WTC11 (cell line): ENCODE measurements at places on chromosomes 1 and 21.
A peak's percentile ranks its signal among the peaks of the same experiment; 100 is the strongest.

GRCh38 chr1:153180556-153180955 is 22.7 kb upstream of the LELP1 start:
- no peak for DNase-seq

DNA sequence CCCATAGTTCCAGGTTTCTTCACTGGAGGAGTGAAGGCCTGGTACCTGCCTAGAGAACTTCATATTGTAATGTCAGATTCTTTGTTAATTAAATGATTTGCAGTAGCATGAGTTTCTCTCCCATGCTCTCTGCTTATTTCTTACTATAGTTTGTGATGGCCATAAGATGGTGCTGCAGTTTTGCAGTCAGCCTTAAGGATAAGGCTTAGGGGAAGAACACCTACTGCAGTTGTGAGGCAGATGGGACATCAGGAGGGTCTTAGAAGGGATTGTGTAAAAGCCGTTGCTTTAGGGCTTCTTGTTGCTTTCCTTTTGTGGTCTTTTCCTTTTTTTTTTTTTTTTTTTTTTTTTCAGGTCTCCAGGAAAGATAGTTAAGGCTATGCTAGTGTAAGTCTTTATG is 61.8 kb downstream of the MACF1 start:
- DNase-seq = no peak

- DNase-seq = no peak
These were observed 46.8 kb downstream of the NPHP4 start for GRCh38 chr1:5945445-5945844.

GRCh38 chr21:16768096-16768495 is 744.7 kb upstream of the CXADR start:
- no peak for DNase-seq

DNA sequence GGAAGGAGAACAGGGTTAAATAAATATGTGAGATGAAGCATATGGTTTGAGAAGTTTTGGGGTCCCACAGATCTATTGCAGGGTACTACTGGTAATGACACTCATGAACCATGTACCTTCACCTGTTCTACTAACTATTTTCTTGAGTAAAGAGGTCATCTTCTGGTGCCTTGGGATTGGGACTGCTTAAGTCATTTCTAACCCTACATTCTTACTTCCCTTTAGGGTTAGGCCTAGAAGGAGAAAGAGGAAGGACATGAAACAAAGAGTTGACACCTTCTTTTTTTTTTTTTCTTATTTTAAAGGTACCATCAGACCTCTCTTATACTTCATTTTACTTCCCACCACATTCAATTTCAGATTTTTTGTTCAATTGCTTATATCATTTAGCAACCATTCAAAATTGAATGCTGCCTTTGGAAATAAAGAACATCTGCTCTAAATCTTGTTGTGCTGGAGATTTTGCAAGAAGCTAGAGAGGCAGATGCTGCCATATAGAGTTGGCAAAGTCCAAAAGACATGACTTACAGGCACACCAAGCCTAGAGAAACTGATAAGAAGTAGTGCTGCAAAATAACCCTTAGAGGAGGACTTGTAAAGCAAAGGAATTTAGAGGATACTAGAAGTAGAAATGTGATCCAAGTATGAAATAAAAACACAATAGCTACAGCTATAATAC is 374.4 kb upstream of the ST6GALNAC5 start:
- no peak for DNase-seq

DNA sequence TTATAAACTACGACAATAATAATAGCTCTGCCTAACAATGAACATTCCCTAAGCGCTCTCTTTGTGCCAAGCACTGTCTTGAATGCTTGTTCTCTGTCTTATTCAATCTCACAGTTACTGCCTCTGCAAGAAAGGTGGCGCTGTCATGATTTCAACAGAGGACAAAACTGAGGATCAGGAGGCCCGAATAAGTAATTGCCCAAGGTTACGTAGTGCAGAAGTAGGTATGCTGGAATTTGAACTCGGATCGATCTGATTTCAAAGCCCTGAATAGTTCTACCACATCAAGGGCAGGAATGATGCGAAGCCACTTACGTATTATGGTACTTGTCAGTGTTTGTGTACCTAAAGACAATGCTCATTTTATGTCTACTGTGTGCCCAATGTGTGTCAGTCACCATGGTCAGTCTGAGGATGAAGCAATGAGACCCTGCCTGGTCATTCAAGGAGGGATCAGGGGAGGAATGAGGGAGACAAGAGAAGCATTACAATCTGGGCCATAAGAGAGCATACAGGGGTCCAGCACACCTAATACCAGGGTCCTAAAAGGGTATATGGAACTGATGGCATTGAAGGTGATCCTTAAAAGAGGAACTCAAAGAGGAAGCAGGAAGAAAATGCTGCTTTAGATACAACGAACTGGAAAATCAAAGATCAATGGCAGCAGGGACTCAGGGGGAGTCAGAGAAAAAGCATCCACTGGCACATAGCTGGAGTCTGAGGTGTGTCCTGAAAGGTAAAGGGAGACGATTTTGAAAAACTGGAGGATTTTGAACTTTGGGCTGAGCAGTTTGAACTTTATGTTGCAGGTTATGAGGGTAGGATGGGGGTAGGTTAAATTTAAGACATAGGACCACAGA is 389.2 kb downstream of the PLPP3 start:
- DNase-seq = peak; percentile 39

DNA sequence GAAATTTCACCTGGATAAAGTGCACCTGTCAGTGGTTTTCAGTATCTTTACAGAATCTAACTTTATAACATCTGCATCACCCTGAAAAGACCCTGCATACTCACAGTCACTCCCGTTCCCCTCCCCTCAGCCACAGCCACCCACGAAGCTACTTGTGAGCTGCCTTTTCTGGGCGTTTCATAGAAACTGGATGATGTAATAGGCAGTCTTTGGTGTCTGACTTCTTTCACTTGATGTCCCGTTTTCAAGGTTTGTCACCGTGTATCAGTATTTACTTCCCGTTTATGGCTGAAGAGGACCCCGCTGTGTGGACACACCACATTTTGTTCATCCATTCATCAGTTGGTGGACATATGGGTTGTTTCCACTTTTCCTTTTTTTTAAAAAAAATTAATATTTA is 47.8 kb upstream of the LRRC3 start:
- DNase-seq = no peak

- DNase-seq = no peak
These were observed 79.6 kb downstream of the NEGR1 start for GRCh38 chr1:72202761-72203160.

- DNase-seq = no peak
These were observed 70.4 kb upstream of the BACH1 start for GRCh38 chr21:29228306-29228705.

- no peak for DNase-seq
These were observed 344.2 kb downstream of the VAV3 start for GRCh38 chr1:107620753-107621152.

GRCh38 chr1:27816921-27817630 is 13.5 kb upstream of the PPP1R8 start:
- DNase-seq = no peak

GRCh38 chr1:101288491-101288944 is 51.7 kb downstream of the S1PR1 start:
- peak; percentile 56 for DNase-seq

- DNase-seq = no peak
These were observed 74.0 kb downstream of the ZC3H11B start for GRCh38 chr1:219538886-219539285.

- no peak for DNase-seq
These were observed 81.6 kb upstream of the PPP2R5A start for GRCh38 chr1:212203630-212204029.
